ENCODE measurements at places on chromosomes 12 and 14.

DNA sequence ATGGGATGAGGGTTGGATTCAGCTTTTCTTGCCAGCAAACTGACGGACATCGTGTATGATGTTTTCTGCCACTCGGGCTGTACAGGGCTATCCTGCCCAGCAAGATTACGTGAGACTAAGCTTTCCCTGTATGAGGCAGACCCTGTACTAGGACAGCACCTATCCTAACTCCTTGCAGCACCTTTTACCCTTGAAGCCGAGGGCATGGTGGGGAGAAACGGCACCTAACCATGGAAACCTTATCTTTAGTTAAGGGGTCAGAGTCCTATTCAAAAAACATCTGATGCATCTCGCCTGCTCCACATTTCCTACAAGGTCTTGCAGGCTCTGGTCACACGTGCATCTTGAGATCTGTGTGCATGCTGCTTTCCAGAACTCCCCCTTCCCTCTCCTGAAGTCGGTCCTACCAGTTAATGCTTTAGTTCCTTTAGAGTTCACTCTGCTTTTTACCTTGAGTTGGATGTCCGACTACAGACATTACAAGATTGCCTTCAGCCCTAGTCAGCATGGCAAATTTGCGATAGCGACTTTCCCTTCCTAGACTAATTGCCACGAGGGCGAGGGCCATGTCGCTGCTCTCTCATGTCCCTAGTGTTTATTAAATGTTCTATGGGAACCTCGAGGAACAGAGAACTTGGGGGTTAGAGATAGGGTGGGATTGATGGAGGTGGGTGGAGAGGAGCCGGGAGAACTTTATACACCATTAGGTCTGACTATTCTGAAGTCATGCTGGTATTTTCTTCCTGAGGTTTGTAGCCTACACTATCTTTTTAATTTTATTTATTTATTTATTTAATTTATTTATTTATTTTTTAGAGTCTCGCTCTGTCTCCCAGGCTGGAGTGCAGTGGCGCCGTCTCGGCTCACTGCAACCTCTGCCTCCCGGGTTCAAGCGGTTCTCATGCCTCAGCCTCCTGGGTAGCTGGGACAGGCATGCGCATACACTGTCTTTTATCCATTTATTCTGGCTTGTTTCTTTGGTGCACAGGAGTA lies 6.6 kb downstream of the RAN start:
- no peak for DNase-seq

GRCh38 chr12:43038991-43039390 lies 449.4 kb upstream of the PRICKLE1 start:
- no peak for DNase-seq

DNA sequence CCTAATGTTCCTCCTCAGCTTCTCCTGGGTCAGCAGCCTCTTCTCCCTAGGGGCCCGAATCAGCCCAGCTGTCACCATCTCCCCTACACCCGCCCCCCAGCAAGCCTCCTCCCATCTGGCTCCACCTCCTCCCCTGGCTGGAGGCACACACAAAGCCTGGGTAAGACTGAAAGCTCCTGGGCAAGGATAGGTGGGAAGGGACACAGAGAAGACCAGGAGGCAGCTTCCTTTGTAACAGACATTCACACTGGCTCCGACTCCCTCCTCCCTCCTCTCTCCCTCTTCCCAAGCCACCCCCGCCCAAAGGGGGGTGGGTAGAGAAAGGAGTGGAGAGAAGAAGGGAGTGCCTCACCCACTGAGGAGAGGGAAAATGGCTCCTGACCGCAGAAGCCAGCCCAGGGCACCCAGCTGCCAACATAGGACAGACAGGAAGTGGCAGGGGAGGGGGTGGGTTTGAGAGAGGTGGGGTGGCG lies 4.0 kb downstream of the CHD4 start:
- peak; percentile 8 for DNase-seq

- no peak for DNase-seq
Observed at GRCh38 chr12:71958457-71958856, 19.8 kb downstream of the TPH2 start.

GRCh38 chr12:112191201-112191600 lies 65.8 kb downstream of the TRAFD1 start:
- no peak for DNase-seq

DNA sequence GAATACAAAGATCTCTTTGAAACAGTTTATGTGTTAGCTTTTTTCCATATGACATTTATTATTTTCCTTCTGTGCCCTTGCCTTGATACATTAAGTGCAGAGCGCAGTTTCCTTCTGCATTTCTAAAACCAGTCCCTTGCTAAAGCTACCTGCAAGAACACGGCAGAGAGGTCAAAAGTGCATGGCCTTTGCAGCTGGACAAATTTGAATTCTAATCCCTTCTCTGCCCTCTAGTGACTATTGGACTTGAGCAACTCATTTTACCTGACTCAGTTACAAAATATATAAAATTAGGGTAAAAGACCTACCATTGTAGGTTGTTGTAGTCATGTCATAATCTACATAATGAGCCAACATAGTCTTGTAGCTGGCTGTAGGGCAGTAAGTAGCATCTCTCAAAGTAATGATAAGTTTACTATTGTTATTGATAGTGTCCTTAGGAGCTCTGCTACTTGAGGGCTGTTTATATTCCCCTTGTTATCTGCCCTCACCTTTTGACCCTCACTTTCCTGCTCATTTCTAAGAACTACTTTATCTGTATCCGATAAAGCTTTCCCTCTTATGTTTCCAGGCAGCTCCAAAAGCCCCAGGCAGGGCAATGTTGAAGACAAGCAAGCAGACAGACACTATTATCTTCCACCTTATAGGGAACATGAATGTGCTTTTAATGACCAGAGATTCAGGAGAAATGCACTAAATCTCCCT lies 120.0 kb upstream of the PDZRN4 start:
- DNase-seq = no peak

GRCh38 chr12:3277306-3277943 lies 200.2 kb downstream of the TSPAN9 start:
- DNase-seq = no peak

GRCh38 chr12:50024805-50025186 lies 498 bp downstream of the RACGAP1 start:
- DNase-seq = no peak

GRCh38 chr12:66453120-66453519 lies 150.8 kb downstream of the HELB start:
- DNase-seq = peak; percentile 62

- no peak for DNase-seq
Observed at GRCh38 chr12:64560396-64561301, 49.6 kb upstream of the RASSF3 start.

- DNase-seq = no peak
Observed at GRCh38 chr12:51920046-51920445, 12.7 kb downstream of the ACVRL1 start.

- DNase-seq = no peak
Observed at GRCh38 chr12:104049278-104049902, 597 bp downstream of the GLT8D2 start.

DNA sequence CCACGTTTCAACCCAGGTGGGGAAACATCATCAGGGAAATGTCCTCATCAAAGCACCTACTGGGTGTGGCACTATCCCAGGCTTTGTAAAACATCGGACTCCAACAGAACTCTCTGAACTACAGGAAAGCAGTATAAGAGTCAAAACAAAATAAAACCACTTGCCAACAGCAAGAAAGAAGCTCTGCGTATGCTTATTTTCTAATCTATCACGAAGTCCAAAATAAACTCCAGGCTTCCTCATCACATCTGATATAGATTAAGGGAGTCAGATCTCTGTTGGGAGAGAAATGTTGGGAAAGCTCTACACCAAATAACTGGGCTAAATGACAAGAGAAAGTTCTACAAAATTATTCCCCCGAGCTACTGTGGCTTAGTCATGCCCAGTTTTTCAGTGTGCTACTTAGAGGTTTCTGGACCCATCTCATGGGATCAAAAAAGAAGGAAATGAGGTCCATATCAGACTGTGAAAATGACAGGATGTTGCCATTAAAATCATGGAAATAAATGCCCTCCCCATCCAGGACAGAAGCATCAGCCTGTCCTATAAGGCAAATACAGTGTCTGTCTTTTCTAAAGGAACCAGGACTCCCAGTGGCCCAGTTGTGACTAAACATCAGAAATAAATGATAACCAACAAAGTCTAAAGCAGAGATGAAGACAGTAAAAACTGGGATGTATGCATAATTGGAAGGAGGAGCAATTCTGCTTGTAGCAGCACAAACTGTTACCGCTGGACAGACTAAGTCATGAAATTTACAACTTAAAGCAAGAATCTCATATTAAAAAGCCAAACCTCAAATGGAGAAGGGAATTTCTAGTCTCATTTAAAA lies 149.5 kb downstream of the STXBP6 start:
- DNase-seq = no peak

DNA sequence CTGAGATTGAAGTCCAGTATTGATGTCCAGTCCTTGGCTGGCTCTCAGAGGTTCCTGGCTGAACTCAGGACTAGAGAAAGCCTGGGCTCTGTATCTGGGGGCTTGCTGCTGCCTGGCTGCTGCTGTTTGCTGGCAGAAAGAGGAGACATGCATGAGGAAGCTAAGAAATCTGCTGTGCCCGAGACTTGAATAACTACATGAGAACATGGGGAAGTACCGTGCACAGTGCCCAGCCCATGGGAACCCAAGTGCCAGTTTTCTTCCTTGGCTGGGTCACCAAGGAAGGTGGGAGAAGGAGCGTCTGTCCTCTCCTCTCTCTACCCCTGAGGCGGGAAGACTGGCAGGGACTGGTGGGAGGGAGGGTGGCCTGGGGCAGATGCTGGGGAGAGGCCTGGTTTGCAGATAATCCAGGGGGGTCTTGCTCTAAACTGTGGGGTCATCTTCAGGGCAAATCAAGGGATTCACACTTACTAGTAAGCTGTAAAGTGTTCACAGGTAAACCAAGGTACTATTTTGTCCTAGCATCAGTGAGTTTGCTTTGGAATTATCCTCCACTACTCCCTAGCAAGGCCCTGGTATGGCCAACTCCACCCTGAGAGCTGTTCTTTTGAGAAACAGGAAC lies 13.8 kb upstream of the ZFP36L1 start:
- DNase-seq = no peak

DNA sequence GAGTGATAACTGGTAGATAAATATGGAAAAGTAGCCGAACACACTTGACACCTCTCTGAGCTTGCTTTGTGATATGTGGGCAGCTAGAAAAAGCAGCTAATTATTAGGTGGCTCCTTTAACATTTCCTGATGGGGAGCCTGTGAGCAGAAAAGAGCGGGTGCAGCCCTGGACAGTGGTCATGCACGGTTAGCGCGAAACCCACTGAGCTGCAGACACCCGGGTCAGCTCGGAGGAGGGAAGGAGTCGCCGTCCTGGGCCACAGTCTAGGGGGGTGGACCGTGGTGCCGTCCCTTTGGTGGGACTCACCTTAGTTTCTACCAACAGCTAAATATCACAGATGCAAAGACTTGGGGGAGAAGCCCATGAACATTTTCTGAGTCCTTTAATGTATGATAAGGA lies 6.6 kb downstream of the COA8 start:
- no peak for DNase-seq

DNA sequence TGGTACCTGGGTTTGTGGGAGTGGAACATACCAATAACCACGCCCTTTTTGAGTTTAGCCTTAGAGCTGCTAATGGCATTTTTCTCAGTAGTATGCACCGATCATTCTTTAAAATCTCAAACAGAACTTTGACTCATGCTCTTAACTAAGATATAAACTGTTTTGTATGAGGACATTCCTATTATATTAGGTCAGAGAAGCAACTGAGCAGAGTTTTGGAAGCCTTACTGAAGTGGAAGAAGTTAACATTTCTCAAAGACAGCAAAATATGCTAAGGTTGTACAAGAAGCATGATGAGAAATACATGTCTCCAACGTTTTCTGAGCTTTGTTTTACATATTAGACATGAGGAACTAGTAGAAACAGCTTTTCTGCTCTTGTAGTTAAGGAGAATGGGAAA lies 819.2 kb downstream of the FSCB start:
- DNase-seq = no peak

GRCh38 chr12:109069307-109070271 lies 17.2 kb downstream of the USP30 start:
- no peak for DNase-seq

- DNase-seq = no peak
Observed at GRCh38 chr12:57868851-57869268, 22.3 kb upstream of the CTDSP2 start.

DNA sequence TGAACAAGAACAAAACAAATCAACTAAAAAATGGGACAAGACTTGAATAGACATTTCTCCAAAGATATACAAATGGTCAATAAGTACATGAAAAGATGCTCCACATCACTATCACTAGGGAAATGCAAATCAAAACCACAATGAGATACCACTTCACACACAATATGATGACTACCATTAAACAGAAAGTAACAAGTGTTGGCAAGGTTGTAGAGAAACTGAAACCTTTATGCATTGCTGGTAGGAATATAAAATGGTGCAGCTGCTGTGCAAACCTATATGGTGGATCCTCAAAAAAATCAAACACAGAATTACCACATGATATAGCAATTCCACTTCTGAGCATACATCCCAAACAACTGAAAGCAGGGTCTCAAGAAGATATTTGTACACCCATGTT lies 5.2 kb downstream of the SMAGP start:
- no peak for DNase-seq

GRCh38 chr14:102275866-102276265 lies 29.1 kb downstream of the MOK start:
- no peak for DNase-seq

DNA sequence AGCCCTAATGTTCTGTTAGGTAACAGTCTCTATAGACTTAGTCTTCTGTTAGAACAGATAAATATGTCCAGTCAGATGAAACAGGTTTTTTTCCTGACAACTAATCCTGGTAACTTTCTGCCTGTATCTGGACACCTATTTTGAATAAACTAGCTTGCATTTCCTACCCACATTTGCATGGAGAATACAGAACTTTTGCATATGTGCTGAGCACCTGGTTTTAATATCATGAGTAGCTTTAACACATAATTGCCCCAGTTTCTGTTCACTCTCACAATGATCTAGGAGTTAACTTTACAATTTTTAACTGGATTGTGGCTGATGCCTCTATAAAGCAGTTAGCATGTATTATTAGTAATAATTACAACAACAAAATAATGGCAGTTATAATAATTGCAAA lies 111.7 kb downstream of the KTN1 start:
- DNase-seq = no peak

DNA sequence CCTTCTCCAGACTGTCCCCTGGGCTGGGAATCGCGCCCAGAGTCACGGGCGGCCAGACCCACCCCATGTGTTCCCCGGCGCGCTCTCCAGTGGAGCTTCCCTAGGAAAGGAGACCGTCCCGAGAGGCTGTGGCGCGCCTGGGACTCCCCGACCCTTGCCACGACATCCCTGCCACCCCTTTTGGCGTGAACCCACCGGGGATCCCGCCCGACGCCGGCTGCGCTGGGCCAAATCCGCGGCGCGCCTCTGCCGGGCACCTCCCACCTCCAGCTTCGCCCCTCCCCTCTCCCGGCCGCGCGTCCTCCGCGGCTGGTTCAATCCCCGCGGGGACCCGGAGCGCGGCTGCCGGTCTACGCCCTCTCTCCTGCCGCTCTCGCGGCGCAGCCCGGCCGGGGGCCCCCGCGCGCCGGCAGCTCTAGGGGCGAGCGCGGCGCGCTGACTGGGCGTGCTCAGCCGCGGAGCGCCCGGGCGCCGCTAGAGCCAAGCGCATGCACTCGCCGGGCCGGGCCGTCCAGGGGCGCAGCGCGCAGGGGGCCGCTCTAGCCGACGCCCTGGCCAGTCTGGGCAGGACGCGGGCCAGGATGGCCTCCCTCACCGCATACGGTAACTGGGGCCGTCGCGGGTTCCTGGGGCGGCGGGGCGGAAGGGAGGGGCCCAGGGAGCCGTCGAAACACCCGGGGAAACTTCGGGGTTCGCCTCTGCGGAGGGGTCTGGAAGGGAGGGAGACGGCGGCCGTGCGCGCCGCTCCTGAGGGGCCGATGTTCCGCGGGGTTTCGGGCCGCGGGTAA lies 77.4 kb upstream of the ANO4 start:
- DNase-seq = no peak

- no peak for DNase-seq
Observed at GRCh38 chr14:51661504-51661903, 9.8 kb downstream of the FRMD6 start.
